ENCODE measurements at places on chromosomes 13 and 19.

GRCh38 chr19:6482343-6482686 lies 728 bp upstream of the DENND1C start:
- DNase-seq, result no peak

DNA sequence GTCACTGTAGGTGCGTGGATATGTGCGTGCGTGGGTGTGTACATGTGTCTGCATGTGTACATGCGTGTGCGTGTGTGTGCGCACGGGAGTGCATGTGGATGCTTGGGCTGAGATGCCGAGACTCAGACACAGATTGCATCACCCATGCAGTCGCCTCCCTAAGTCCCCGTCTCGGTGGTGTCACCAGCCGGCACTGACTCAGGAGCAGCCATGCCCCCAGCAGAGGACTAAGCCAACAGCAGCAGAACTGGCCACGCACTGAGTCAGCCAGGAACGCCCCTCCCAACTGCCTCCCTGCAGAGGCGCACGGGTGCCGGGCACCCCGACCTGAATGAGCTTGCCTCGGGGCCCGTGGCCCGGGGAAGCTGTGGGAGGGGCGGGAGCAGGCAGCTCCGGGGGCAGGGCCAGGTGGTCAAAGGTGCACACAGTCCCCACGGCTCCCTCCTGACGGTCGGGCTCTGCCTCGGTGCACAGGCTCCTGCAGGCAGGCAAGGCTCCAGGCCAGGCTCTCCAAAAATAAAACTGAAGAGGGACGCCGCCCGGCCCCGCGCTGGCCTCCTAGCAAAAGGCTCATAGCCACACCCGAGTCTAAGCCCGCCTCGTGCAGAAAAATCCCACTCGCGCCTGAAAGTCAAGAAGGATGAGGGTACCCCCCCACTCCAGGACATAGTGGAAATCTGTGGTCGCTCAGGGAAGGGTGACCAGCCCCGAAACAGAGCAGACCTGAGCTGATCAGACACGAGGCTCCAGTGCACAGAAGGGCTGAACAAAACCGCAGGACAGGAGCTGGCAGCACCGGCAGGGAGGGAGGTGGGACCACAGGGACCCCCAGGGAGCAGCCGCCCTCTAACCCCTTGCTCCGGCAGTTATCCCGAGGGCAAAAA lies 49.2 kb downstream of the GADD45B start:
- DNase-seq, result peak; percentile 64

- no peak for DNase-seq
Observed at GRCh38 chr13:41699759-41700158, 242.4 kb downstream of the RGCC start.

GRCh38 chr19:18229474-18229873 lies 3.2 kb upstream of the PDE4C start:
- no peak for DNase-seq

DNA sequence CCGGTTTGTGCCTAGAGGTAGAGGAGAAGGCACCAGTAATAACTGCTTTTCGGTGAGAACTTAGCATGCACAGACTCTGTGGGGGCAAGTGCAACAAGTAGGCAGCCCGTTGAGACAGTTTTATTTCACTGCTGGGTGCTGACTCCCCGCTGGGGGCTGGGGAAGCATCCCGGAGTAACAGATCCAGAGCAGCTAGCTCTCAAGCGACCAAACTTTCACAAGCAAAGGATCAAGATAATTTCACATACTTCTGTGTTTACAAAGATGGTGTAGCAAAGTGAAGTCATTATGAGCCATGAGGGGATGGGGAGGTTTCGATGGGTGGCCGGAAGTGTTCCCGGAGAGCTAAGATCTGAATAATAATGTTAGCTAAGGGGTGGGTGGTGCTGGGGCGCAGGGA lies 2.8 kb downstream of the NACC1 start:
- DNase-seq, result no peak

GRCh38 chr19:5032101-5032967 lies 63.4 kb downstream of the KDM4B start:
- DNase-seq, result no peak

DNA sequence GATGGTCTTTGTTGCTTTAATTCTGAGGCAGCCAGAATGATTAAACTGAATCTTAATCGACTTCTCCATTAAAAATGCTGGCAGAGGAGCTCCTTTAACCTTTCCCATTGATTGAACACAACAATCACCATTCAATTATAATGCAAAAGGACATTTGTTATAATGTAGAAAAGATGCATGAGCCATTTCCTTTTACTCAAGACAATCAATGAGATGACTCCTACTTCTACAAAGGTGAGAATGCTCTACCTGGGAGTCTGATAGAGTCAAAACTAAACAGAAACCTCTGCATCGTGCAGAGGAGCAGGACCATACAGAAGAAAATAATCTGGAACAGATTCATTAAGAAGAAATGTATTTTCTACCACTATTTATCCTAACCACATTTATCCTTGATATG lies 253.6 kb upstream of the DACH1 start:
- DNase-seq, result no peak

GRCh38 chr13:93279982-93280381 lies 53.4 kb downstream of the GPC6 start:
- no peak for DNase-seq

DNA sequence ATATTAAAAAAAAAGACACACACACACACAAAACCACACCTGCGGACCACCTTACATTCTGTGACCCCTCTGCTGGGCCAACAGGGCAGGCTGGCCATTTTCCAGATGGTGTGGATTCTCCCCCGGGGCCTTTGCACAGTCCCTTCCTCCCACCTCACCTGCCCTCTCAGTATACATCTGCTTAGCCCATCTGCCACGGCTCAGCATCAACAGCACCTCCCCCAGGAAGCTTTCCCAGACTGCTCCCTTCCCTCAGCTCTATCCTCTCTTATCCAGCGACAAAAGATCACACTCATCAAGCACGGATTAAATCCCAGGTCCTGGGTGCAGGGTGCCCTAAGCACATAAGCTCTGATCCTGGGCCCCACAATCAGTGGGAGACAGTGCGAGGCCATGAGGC lies 4.5 kb downstream of the ZNF787 start:
- no peak for DNase-seq

DNA sequence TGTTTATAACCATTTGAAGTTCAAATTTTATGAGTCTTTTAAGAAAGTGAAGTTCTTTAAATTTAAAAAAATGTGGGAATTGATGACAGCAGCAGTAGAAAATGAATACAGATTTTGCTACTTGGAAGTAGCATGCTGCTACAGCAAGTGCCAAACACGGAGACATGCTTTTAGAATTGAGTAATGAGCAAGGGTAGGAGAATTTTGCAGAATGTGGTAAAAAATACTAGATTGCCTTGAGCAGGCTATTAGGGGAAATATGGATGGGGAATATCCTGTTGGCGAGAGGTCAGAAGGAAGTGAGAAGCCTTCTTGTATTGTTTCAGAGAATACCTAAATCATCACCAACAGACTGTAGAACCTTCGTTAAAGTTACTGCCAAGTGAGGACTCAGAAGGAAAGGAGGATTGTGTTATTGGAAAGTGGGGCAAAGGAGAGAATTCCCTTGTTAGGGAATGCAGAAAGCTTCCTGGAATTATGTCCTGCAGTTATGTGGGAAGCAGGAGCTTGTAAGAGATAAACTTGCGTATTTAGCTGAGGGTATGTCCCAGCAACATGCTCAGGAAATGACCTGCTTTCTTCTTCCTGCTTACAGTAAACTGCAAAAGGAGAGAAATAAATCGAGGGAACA lies 32.4 kb upstream of the OXGR1 start:
- no peak for DNase-seq

GRCh38 chr19:18086590-18087138 lies at the start of gene IL12RB1:
TSS of gene IL12RB1 (minus strand) at chr19:18086934. CDS start at chr19:18086823, 111 bp downstream.
- peak; percentile 11 for DNase-seq

DNA sequence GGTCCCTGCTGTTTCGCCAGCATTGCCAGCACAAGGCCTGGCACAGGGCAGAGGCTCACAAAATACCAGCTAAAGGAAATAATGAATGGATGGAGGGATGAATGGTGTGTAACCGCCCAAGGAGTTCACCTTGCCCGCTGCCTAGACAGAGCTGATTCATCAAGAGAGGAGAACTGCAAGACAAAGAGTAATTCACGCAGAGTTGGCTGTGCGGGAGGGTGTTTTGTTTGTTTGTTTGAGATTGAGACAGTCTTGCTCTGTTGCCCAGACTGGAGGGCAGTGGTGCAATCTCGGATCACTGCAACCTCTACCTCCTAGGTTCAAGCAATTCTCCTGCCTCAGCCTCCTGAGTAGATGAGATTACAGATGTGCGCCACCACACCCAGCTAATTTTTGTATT lies 3.0 kb downstream of the OPA3 start:
- no peak for DNase-seq

DNA sequence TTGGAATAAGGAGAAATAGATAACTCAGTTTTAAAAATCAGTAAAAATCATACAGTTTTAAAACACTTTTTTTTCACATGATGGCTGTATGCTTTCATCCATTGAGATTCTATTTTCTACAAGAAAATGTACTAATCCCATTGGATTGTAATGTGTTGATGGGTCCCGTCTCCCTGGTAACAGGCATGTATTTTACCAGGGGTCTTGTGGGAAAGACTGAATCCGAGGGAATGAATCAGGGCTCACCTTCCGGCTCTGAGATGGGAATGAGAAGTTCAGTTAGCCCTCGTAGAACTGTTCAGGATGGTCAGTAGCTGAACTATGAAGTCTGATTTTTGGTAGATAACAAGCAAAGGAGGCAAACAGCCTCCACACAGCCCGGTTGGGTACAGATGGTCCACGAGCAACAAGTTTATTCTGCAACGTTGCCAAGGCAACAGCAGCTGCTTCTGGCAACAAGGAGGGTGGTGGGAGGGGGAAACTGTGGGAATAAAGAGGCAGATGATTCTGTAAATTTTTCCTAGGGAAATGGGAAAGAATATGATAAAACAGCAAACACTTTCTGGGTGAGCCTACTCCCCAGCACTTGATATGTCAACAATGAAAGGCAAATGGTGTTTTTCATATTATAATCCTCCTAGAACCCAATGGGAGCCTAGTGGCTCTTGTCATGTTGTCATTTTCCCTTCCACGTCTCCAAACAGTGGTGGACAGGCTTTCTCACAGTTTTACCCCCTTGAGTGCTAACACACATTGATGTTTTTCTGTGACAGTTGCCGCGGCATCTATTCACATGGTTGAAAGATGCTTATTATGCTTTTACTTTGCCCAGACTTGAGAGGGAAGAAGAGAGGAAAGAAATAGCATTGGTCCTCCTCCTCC lies 12.4 kb upstream of the SIAH3 start:
- DNase-seq, result no peak

GRCh38 chr13:40588101-40588500 lies 78.3 kb downstream of the FOXO1 start:
- no peak for DNase-seq

GRCh38 chr13:21883713-21884112 lies 212.8 kb downstream of the FGF9 start:
- DNase-seq, result no peak

GRCh38 chr19:18700501-18701249 lies 17.2 kb downstream of the CRTC1 start:
- DNase-seq, result no peak

GRCh38 chr19:45011959-45012358 lies 10.7 kb downstream of the RELB start:
- no peak for DNase-seq

- no peak for DNase-seq
Observed at GRCh38 chr19:43229315-43229714, 23.9 kb upstream of the PSG4 start.

DNA sequence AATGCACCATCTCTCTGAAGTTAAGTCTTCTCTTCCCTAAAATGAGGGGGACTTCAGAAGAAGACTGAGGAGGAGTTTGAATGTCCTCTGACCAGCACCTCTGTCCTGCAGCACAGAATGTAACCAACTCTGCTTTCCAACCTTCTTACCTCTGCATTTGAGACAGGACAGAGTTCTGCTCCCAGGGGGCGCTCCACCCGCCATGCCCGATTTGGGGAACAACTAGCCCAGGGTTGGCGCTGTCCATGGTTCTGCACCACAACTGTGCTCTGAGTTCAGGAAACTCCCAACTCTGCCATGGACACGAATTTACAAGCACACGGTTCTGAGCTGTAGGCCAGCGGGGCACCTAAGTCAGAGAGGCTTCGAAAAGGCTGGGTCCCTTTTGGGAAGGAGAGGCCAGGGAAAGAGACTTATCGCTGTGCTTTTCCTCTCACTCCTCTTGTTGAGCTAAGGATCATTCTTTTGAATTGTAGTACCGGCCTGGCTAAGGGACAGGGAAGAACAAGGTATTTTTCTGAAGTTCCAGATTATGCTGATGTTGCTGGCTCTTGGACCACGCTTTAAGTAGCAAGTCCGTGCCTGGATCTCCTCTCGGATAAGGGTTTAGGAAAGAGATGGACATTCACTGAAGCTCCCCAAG lies 22.2 kb downstream of the SIGLEC5 start:
- DNase-seq, result no peak
